ENCODE measurements at places on chromosomes 1 and 21.

GRCh38 chr1:145720878-145721671 lies 1.8 kb downstream of the CD160 start:
- no peak overlapping the region for H3K27ac ChIP-seq
- H3K4me3 ChIP-seq: peak overlapping the region; percentile 21
- H3K36me3 ChIP-seq: no peaks in the 10 kb centered on the region
- DNase-seq: peak; percentile 69

GRCh38 chr1:110176299-110176956 lies 26.1 kb downstream of the SLC6A17 start:
- no peaks in the 10 kb centered on the region for H3K27me3 ChIP-seq
- H3K4me3 ChIP-seq: no peak overlapping the region
- DNase-seq: no peak
- no peaks in the 10 kb centered on the region for H3K4me1 ChIP-seq
- no peaks in the 10 kb centered on the region for H3K36me3 ChIP-seq
- no peak overlapping the region for H3K27ac ChIP-seq

- no peaks in the 10 kb centered on the region for H3K27me3 ChIP-seq
- no peaks in the 10 kb centered on the region for H3K4me1 ChIP-seq
- no peak for DNase-seq
- no peak overlapping the region for H3K27ac ChIP-seq
Observed at GRCh38 chr1:71753746-71754145, 528.6 kb downstream of the NEGR1 start.

DNA sequence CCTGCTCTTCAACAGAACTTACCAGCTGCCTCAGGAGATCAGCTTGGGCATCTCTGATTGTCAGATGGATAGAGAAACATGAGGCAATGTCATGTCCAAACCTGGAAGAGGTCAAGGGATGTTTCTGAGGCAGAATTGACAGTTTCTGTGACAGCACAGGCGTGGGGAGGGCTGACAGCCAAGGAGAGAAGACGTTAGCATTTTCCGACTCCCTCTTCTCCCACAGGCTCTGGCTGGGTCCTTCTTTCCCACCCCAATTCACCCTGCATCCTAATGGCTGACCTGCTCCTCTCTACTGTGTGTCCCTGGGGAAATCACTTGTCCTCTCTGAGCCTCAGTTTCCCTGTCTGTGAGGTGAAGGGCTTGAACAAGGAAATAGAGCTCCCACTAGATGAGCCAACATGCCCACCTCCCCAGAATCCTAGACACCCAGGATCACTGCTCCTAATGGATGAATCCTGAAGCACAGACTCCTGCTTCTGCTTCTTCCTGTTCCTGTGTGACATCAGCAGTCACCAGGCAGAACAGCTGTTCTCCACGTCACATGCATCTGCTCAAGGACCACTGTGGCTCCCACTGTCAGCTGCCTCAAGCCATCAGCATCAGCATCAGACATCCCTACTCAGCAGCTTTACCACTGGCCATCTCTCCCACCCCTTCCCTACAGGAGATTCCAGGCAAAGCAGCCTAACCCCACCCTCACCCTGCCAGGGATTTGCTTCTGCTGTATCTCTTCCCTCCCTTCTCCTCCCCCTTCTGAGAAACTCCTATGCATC lies 408.0 kb downstream of the MATN1 start:
- no peak overlapping the region for H3K27ac ChIP-seq
- H3K4me1 ChIP-seq: no peaks in the 10 kb centered on the region
- no peaks in the 10 kb centered on the region for H3K36me3 ChIP-seq
- H3K4me3 ChIP-seq: no peak overlapping the region
- DNase-seq: no peak

- no peak for DNase-seq
- H3K27ac ChIP-seq: no peak overlapping the region
- no peaks in the 10 kb centered on the region for H3K36me3 ChIP-seq
- no peaks in the 10 kb centered on the region for H3K4me1 ChIP-seq
Observed at GRCh38 chr1:233022246-233022645, 71.8 kb downstream of the NTPCR start.

- no peaks in the 10 kb centered on the region for H3K27me3 ChIP-seq
- H3K27ac ChIP-seq: no peak overlapping the region
- H3K4me1 ChIP-seq: peaks cover 96% of the 10 kb centered on the region
Observed at GRCh38 chr1:64894438-64895196, 71.7 kb downstream of the JAK1 start.

GRCh38 chr1:153778051-153778823 lies 3.0 kb downstream of the SLC27A3 start:
- no peak for DNase-seq
- no peak overlapping the region for H3K27ac ChIP-seq
- H3K36me3 ChIP-seq: no peaks in the 10 kb centered on the region

GRCh38 chr1:5501206-5501930 lies 490.9 kb downstream of the NPHP4 start:
- H3K4me1 ChIP-seq: no peaks in the 10 kb centered on the region
- no peaks in the 10 kb centered on the region for H3K36me3 ChIP-seq
- no peak overlapping the region for H3K4me3 ChIP-seq
- no peaks in the 10 kb centered on the region for H3K27me3 ChIP-seq
- no peak for DNase-seq

DNA sequence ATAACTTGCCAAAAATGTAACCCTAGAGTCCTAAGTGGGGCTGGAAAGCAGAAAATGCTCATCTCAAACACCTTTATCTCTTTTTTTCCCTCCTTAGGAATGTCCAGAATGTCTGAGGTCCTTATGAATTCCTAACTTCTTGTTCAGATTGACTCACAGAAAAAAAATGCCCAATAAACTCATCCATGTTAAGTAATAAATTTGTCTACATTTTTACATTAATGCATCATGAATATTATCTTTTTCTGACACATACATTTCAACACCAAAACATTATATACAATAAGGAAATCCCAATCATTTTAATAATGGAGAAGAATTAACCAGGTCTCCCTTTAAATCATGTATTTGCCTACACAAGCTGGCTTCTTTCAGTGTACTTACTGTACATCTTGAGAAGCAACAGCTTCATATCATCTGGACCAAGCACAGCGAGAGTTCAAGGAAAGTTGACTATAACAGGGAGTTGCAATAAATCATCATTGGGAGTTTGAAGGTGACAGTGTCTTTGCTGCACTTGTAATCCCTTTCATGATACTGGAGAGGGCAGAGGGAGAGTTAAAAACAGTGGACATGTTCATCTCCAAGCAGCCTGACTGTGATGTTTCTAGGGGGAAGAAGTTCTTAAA lies 565.2 kb downstream of the LTN1 start:
- no peak for DNase-seq
- H3K4me3 ChIP-seq: no peak overlapping the region
- no peaks in the 10 kb centered on the region for H3K27me3 ChIP-seq
- no peaks in the 10 kb centered on the region for H3K4me1 ChIP-seq
- H3K27ac ChIP-seq: no peak overlapping the region
- no peaks in the 10 kb centered on the region for H3K36me3 ChIP-seq

DNA sequence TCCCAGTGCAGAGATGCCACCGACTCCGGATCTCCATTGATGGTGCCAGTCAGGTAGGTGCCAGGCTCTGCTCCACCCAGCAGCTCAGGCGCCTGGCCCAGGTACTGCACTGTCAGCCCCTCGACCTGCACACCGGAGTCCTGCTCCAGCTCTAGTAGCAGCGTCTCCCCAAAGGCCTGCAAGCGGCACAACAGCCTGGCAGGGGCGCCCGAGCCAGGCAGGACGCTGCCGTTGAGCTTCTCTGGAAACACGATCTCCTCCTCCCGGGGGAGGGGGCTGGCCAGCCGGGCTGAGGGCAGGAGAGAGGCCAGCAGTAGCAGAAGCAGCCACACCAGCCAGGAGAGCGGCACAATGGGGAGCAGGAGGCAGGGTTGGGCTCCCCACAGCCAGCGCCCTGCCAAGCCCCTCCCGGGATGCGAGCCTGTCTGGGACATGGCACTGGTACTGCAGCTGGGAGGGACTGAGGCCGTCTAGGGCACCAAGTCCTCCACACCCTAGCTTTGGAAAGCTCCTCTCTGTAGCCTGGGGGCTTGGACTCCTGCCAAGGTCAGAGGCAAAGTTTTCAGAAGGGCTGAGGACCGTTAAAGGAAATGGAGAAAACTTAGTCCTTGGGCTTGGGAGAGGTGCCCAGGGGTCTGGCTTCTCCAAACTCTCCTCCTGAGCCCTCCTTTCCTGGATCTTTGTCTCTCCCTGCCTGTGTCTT lies 509 bp downstream of the ADAMTS4 start:
- peaks cover 36% of the 10 kb centered on the region for H3K4me1 ChIP-seq
- H3K36me3 ChIP-seq: no peaks in the 10 kb centered on the region
- no peak overlapping the region for H3K4me3 ChIP-seq
- DNase-seq: no peak
- H3K27ac ChIP-seq: no peak overlapping the region

- H3K27me3 ChIP-seq: no peaks in the 10 kb centered on the region
- no peaks in the 10 kb centered on the region for H3K36me3 ChIP-seq
- no peaks in the 10 kb centered on the region for H3K4me1 ChIP-seq
- no peak overlapping the region for H3K4me3 ChIP-seq
Observed at GRCh38 chr1:93661829-93662474, 19.7 kb downstream of the BCAR3 start.

- H3K27ac ChIP-seq: no peak overlapping the region
- no peaks in the 10 kb centered on the region for H3K27me3 ChIP-seq
- no peak for DNase-seq
- H3K4me1 ChIP-seq: no peaks in the 10 kb centered on the region
Observed at GRCh38 chr1:87243573-87243972, 85.1 kb upstream of the LMO4 start.

GRCh38 chr1:41370225-41370624 lies 9.0 kb downstream of the FOXO6 start:
- H3K27me3 ChIP-seq: peaks cover 8% of the 10 kb centered on the region
- H3K4me3 ChIP-seq: no peak overlapping the region
- H3K4me1 ChIP-seq: peaks cover 18% of the 10 kb centered on the region
- H3K36me3 ChIP-seq: no peaks in the 10 kb centered on the region
- no peak for DNase-seq

- H3K27me3 ChIP-seq: no peaks in the 10 kb centered on the region
- no peaks in the 10 kb centered on the region for H3K4me1 ChIP-seq
- no peak for DNase-seq
- H3K27ac ChIP-seq: no peak overlapping the region
Observed at GRCh38 chr21:43825936-43826622, 36.7 kb downstream of the RRP1 start.

DNA sequence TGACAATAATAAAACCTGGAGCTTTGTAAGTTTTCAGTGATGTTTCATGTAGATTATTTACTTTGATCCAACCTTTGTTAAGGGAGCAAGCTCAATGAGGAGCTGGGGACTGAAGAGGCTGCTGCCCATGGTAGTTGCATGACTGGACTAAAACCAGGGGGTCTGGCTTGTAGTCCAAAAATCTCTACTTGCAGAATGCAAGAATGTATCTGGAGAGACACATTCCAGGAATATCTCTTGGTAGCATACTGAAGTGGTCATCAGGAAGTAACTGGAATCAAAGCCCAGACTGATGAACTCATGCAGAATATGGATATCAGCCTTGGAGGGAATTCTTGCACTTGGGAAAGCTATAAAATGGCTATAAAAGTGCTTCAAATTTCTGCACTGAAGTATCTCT lies 5.8 kb upstream of the KIAA0040 start:
- DNase-seq: no peak
- no peaks in the 10 kb centered on the region for H3K27me3 ChIP-seq
- no peaks in the 10 kb centered on the region for H3K36me3 ChIP-seq

DNA sequence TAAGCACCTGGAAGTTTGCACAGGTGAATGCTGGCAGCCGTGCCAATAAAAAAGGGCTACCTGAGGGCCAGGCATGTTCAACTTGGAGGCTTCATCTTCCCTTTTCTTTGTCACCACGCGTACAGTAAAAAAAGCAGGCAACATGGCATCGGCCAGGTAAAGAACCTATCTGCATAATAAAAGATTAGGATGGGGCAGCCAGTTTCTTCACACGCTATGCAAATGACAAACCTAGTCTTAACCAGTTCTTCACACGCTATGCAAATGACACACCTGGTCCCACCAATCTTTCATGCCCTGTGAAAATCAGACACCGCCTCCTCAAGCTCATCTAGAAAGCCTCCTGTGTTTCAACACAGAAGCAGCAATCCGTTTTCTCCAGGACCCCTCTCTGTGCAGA lies 413.4 kb downstream of the HLX start:
- no peaks in the 10 kb centered on the region for H3K36me3 ChIP-seq
- H3K4me1 ChIP-seq: no peaks in the 10 kb centered on the region
- no peak for DNase-seq
- H3K4me3 ChIP-seq: no peak overlapping the region
- H3K27me3 ChIP-seq: no peaks in the 10 kb centered on the region
- no peak overlapping the region for H3K27ac ChIP-seq

DNA sequence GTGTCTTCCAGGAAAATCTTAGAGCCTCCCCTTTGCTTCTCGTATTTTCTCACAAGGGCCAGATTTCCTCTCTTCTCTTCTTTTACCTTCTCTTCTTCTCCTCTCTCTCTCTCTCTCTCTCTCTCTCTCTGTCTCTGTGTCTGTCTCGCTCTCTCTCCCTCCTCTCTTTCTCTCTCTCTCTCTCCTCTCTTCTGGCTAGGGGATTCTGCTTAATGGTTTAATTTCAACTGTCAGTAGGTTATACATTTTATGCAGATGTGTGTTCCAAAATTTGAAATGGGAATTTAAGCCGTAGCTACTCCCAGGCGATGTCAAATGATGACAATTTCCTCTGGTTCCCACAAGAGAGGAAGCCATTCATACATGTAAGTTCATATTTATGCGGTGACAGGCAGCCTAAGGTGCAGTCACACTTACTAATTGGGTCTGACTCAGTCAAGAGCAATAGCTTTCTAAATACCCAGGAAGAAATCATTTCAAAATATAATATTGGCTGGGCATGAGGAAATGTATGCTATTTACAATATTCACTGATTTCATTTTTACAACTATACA lies 1.4 kb downstream of the DSCAM start:
- H3K4me1 ChIP-seq: no peaks in the 10 kb centered on the region
- DNase-seq: no peak
- H3K27ac ChIP-seq: no peak overlapping the region

- DNase-seq: no peak
- no peaks in the 10 kb centered on the region for H3K27me3 ChIP-seq
- no peak overlapping the region for H3K4me3 ChIP-seq
- no peaks in the 10 kb centered on the region for H3K4me1 ChIP-seq
- no peaks in the 10 kb centered on the region for H3K36me3 ChIP-seq
- no peak overlapping the region for H3K27ac ChIP-seq
Observed at GRCh38 chr1:17752356-17752755, 2.8 kb upstream of the ACTL8 start.
